ENCODE measurements at places on chromosomes 12 and 14.
A peak's percentile ranks its signal among the peaks of the same experiment; 100 is the strongest.

DNA sequence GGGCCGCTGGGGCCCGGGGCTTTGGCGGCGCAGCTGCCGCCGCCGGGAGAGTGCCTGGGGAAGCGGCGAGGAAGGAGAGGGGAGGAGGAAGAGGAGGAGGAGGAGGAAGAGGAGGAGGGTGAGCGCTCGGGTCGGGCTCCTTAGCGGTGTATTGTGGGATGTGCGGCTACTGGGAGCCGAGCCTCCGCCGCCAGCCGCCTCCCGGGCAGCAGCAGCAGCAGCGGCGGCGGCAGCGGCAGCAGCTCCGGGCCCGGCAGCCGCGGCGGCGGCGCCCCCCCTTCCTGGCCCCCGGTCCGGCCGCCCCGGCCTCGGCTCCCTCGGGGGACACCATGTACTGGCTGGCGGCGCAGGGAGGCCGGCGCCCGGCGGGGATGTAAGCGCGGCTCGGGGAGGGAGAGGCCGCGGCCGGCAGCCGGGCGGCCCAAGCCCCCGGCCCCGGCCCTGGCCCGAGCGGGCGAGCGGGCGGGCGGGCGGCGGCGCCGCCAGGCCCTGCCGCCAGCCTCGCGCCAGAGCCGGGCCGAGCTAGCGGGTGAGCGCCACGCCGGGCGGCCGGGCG is at the start of gene SETD1B:
Gene SETD1B (plus strand): TSS at position 149 of the 556 bp plus-strand sequence. CDS start 729 bp downstream, outside the sequence.
- H3K4me1 ChIP-seq = peaks cover 34% of the 10 kb centered on the region
- no peaks in the 10 kb centered on the region for H3K27me3 ChIP-seq

DNA sequence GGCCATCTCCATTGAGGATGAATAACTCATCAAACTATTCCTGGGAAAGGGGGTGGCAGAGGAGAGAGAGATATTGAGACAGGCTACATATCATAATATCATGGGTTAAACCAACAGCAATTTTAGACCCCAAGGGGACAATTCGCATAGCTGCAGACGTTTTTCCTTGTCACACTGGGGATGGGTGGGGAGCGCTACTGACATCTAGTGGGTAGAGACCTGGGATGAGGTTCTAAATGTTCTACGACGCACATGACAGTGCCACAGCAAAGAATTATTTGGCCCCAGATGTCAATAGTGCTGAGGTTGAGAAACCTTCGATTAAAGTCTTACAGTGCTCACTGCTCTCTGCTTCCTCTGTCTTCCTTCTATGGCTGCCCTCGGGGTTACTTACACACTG is 425.6 kb downstream of the NRXN3 start:
- H3K27ac ChIP-seq = no peak overlapping the region
- H3K27me3 ChIP-seq = peaks cover 3% of the 10 kb centered on the region
- no peaks in the 10 kb centered on the region for H3K36me3 ChIP-seq
- no peaks in the 10 kb centered on the region for H3K4me1 ChIP-seq
- no peak overlapping the region for H3K4me3 ChIP-seq
- no peak for DNase-seq

- no peaks in the 10 kb centered on the region for H3K27me3 ChIP-seq
- H3K4me3 ChIP-seq = peak overlapping the region; percentile 61
- H3K4me1 ChIP-seq = peaks cover 81% of the 10 kb centered on the region
- peak overlapping the region; percentile 91 for H3K27ac ChIP-seq
- peaks cover 41% of the 10 kb centered on the region for H3K36me3 ChIP-seq
- DNase-seq = no peak
Measured at GRCh38 chr12:124386661-124387527, 92.0 kb downstream of the RFLNA start.

GRCh38 chr14:89012282-89013097 is 188.0 kb downstream of the TTC8 start:
- H3K36me3 ChIP-seq = no peaks in the 10 kb centered on the region
- H3K27ac ChIP-seq = no peak overlapping the region

DNA sequence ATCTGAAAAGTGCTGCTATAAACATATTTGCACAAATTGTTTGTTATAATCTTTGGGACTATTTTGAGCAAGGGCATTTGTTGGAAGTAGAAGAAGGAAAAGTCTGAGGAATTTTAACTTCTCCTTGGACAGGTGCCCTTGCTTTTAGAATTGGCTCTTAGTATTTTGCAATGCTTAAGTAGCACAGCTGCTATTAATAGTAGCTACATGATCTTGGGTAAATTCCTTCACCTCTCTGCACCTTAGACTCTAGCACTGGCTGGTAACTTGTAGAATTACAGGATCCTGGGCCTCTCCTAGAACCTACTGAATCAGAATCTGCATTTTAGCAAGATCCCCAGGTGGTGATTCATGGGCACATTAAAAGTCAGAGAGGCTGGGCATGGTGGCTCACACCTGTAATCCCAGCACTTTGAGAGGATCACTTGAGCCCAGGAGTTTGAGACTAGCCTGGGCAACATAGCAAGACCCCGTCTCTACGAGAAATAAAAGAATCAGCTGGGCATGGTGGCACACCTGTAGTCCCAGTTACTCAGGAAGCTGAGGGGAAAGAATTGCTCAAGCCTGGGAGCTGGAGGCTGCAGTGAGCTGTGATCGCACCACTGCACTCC is 10.8 kb upstream of the TMEM120B start:
- no peak overlapping the region for H3K4me3 ChIP-seq
- DNase-seq = no peak
- no peaks in the 10 kb centered on the region for H3K27me3 ChIP-seq
- no peaks in the 10 kb centered on the region for H3K36me3 ChIP-seq

DNA sequence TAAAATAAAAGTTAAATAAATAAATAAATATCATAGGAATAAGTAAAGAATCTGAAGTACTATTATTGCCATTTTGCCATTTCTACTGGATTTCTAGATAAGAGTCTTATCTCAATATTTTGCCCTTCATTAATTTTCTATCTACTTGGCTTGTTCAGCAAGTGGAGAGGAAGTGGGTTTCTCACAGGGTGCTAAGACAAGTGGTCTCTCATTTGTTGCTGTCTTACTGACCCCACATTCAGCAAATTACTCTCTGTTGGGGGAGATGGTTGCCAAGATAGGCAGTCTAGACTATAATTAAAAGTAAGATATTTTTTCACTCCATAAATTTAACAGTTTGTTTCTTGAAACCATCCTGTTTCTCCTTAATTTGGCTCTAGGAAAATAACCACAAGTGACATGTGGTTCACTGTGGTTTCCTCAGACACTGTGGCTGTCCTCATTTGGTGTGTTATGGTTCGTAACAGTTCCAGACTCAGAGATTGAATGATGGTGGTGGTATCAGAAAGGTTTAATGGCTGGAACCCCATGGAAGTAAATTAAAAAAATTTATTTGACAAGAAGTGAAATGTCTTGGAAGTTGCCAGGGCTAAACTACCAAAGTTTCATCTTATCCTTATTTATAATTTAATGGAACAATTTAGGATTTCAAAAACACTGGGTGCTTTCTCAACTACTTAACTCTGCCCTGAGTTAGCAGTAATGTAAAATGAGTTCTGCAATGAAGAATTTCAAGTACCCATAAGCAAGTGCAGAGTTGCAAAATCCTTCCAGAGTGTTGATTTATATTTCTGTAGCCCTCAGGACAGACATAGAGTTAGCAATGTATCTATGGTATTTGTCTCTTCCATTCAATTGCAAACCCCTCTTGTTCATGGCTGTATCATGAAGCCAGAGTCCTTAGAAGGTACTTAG is 214.8 kb downstream of the MSRB3 start:
- H3K4me1 ChIP-seq = no peaks in the 10 kb centered on the region
- H3K4me3 ChIP-seq = no peak overlapping the region
- no peaks in the 10 kb centered on the region for H3K36me3 ChIP-seq
- no peak for DNase-seq

GRCh38 chr12:12007001-12007712 is 63.6 kb upstream of the BCL2L14 start:
- no peak for DNase-seq
- peaks cover 30% of the 10 kb centered on the region for H3K4me1 ChIP-seq
- no peaks in the 10 kb centered on the region for H3K27me3 ChIP-seq
- H3K4me3 ChIP-seq = no peak overlapping the region
- no peaks in the 10 kb centered on the region for H3K36me3 ChIP-seq

DNA sequence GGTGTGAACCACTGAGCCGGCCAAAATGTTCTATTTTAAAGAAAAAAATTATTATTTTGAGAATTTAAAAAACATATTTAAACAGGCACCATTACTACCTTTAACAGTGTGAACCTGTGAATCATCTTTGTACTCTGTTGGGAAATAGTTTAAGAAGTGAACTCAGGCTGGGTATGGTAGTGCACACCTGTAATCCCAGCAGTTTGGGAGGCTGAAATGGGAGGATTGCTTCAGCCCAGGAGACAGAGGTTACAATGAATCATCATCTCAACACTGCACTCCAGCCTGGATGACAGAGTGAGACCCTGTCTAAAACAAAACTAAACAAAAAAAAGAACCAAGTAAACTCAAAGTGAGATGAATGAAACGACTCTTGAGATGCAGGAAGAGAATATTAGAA is 3.1 kb upstream of the WDR89 start:
- no peaks in the 10 kb centered on the region for H3K36me3 ChIP-seq
- H3K27ac ChIP-seq = no peak overlapping the region
- no peak overlapping the region for H3K4me3 ChIP-seq
- no peaks in the 10 kb centered on the region for H3K27me3 ChIP-seq
- DNase-seq = no peak
- peaks cover 19% of the 10 kb centered on the region for H3K4me1 ChIP-seq

DNA sequence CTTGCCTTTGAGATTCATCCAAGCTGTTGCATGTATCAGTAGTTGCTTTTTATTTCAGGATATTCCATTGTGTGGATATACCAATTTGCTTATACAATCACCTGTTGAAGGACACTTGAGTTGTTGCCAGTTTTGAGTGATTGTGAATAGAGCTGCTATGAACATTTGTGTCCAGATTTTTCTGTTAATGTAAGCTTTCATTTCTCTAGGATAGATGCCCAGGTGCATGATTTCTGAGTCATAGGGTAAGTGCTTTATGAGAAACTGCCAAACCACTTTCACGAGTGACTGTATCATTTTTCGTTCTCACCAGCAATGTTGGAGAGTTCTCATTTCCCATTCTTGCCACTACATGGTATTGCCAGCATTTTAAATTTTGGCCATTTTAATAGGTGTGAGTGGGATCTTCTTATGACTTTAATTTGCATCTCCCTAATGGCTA is 434.6 kb upstream of the RGS6 start:
- no peaks in the 10 kb centered on the region for H3K27me3 ChIP-seq
- peaks cover 14% of the 10 kb centered on the region for H3K4me1 ChIP-seq
- no peak for DNase-seq
- H3K4me3 ChIP-seq = no peak overlapping the region

- H3K27me3 ChIP-seq = no peaks in the 10 kb centered on the region
- H3K4me1 ChIP-seq = peaks cover 24% of the 10 kb centered on the region
- no peak overlapping the region for H3K4me3 ChIP-seq
- H3K36me3 ChIP-seq = no peaks in the 10 kb centered on the region
Measured at GRCh38 chr12:26264215-26264838, 69.0 kb downstream of the SSPN start.

DNA sequence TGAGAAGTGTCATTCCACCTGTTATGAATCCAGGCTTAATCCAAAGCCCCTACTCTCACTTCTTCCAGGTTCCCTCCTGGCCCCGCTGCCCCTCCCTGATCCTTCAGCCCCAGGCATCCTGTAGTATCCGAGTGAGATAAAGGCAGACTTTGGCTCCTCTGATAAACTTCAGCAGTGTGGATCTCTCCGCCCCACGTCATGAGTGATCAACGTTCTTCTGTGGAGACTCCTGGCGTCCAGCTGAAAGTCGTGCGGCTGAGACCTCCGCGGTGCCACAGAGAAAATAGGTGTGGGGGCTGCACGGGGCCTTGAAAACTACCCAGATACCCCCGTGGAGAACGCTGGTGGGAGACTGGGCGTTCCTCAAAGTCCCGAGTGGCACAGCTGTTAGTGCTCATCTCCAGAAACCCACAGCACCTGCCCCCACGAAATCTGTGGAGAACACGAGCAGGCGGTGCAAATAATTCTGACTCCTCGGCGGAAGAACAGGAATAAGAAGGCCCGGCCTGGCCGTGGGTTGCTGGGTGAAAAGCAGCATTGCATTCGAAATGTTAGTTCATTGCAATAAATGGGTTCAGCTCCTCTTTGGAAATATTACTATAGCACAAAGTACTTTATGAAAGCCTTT is 180.0 kb upstream of the RGS6 start:
- H3K27ac ChIP-seq = no peak overlapping the region
- no peaks in the 10 kb centered on the region for H3K27me3 ChIP-seq
- no peak for DNase-seq

- H3K4me1 ChIP-seq = no peaks in the 10 kb centered on the region
- H3K4me3 ChIP-seq = no peak overlapping the region
- no peak overlapping the region for H3K27ac ChIP-seq
- no peak for DNase-seq
Measured at GRCh38 chr12:126899926-126900792, 1366.8 kb upstream of the TMEM132C start.

Measured in suprapubic skin (tissue), 4 donors.